ENCODE measurements at places on chromosomes 7 and 10. TPM values are rescaled to one million over a fixed set of nuclear protein-coding genes. Genes with fewer than 3 reads are reported as not detected.

DNA sequence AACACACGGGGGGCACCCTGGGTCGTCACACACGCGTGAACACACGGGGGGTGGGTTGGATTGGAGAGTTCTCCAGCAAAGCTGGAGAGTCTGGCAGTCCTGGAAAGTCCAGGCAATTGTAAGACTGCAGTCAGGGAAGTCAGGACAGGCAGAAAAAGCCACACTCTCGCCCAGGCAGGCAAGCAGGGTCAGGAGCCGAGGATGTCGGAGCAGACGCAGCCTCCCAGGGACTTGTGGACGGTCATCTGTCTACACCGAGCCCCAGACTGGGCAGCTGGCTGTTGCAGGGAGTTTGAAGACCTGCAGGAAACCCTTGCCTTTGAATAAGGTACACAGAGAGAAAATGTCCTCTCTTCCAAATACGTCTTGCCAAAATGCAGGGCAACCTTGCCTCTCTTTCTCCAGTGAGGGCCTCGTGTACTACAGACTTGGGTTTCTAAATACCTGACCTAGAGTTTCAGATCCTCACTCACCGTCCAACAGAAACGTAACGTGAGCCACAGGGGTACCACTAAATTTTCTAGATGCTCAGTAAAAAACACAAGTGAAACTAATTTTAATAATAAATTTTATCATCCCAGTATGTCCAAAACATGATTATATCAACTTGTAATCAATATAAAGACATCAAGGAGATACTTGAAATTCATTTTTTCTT, 176.7 kb downstream of the ADARB2 start:
- peak; percentile 28 for DNase-seq

DNA sequence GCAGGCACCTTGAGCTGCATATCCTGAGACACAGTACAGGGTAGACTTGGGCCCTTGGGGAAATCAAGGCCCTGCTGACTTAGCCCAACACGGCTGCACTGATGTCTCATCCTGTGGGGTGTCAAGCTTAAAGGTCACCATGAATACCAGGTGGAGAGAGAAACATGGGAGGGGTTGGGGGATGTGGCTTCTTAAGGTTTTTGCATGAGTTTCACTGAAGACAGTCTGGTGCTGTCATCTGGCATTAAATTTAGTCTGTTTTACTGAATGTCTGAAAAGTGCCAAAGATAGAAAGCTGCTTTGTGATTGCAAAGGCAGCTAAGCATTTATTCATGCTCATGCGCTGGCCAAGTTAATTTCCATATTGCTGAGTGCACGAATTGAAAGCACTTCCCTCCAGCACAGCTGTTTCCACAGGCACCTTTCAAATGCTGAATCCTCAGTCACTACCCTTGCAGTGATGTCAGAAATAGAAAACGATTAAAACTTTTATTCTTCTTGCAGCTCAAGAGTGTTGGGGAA, 102.1 kb downstream of the OSBPL3 start:
- DNase-seq: no peak

GRCh38 chr7:28005075-28005846, 175.3 kb downstream of the JAZF1 start:
- no peak for DNase-seq

GRCh38 chr10:55629793-55630490, 731.1 kb downstream of the ZWINT start:
- no peak for DNase-seq

DNA sequence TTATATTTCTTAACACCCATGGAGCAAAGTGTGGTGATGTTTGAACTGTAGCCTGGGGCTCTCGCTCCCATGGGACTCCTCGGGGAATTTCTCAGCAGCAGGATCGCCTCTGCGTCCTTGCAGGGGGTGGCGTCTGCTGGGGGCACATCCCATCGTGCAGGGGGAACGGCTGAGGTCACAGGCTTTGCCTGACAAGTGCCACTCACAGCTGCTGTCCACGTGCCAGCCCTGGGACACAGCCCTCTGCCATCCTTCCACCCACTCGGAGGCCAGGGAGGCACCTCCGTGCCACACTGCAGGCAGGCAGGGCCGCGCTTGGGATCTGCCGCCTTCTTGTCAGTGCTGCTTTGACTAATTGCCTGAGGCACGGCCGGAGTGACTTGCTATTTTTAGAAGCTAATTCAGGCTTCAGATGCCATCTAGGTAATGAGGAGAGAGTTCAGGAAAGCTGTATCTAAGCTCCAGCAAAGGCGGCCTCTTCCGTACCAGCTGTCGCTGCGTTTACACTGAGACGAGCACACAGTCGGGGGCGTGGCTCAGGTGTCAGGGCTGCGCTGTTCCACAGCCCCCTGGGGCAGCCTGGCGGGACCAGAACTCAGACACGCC, 45.7 kb downstream of the PITRM1 start:
- peak; percentile 64 for DNase-seq

DNA sequence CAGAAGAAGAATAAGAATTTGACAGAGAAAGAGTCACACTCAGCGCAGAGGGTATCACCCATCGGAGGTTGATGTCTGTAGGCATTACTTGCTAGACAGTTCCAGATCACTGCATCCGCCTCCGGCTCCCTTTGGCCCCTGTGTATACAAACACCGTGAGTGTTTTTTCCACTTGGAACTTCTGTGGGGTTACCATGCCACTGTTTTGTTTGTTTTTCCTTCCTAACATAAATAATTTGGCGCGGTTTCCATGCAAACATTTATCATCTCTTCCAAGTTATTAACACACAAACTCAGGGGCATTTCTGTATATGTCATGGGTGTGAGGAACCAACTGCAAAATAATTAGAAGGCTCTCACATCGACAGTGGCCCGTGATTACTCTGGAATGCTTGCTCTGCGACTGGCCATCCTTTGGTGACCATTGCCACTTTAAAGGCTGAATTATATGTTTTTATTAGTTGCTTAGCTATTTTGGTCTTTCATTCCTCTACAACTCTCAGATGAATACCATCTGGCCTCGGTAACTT, 612.2 kb upstream of the MKI67 start:
- DNase-seq: no peak

GRCh38 chr10:57624856-57625592, 642.7 kb downstream of the IPMK start:
- DNase-seq: no peak

- no peak for DNase-seq
Observed at GRCh38 chr7:141593134-141593533, 41.9 kb downstream of the AGK start.

GRCh38 chr7:27875061-27875460, 135.1 kb downstream of the TAX1BP1 start:
- DNase-seq: no peak

GRCh38 chr10:101136007-101136707, 5.1 kb downstream of the TLX1 start:
- no peak for DNase-seq

DNA sequence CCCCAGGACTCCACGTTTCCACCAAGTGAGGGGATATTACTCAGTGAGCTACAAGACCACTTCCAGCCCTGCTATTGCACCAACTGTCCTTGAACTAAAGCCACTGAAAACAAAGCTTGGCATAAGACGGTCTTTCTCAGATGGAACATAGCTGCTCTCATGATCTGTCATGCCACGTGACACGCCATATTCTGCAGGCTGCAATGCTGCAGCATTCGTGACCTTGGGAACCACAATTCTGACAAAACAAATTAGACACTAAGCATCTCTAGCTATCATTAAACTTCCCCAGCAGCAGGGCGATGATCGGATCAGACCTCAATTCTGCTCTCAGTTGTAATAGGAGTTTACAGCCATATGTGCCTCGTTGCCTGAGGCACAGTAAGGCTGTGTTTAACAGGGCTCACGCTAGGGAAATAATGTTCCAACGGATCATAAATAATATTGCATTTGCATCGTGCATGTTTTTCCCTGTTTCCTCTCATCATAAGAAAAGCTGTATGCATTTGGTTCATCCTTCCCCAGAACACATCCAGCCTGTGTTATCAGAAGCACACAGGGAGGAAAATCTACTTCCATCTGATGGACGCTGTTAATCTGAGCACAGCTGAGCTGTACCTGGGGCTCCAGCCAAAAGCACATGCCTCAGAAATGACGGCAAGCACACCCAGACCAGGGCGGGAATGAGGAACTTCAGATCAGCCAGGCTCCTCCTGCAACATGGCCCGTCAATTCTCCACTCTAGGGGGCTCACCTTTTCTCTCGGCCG, 38.6 kb upstream of the CNPY1 start:
- DNase-seq: no peak

DNA sequence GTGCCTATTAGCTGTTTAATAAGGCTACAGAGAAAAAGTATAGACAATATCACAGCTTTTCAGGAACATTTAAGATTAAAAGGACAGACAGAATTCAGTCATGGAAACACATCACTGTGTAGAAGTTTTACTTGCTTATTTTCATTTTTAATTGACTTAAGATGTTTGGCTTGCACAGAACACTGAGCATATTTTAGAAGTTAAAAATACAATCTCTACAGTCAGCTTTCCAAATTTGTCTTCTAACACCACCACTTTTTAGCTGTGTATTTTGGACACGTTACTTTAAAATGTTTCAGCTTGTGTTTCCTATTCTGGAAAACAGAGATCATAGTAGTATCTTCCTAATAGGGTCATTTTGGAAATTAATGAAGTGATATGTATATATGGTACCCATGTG, 11.8 kb downstream of the CFAP69 start:
- no peak for DNase-seq

DNA sequence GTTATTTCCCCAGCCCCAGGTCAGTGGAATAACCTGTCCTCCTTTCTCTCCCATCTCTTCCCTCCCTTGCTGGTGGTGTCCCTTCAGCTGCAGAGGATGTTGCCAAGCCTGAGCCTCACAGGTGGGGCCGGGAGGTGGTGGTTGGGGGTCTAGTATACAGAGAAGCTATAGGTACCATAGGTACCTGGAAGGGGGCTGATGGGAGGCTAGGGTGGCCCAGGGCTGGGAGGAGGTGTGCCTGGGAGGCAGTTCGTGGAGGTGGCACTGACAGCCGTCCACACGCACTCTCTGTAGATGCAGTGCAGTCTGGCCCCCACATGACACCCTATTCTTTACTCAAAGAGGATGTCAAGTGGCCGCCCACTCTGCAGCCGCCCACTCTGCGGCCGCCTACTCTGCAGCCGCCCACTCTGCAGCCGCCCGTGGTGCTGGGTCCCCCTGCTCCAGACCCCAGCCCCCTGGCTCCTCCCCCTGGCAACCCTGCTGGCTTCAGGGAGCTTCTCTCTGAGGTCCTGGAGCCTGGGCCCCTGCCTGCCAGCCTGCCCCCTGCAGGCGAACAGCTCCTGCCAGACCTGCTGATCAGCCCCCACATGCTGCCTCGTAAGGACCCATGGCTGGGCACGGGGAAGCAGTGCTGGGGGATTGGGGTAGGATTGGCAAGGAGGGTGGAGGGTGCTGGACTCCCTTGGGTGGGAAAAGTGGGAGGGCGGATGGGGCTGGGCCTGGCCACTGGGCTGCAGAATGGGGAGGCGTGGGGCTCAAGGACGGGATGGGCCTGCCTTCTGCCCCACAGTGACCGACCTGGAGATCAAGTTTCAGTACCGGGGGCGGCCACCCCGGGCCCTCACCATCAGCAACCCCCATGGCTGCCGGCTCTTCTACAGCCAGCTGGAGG, 9.5 kb downstream of the IRF5 start:
- DNase-seq: no peak

GRCh38 chr10:12902135-12902572, 99.4 kb downstream of the CCDC3 start:
- DNase-seq: no peak

- no peak for DNase-seq
Observed at GRCh38 chr10:5644930-5645329, 21.5 kb downstream of the ASB13 start.

DNA sequence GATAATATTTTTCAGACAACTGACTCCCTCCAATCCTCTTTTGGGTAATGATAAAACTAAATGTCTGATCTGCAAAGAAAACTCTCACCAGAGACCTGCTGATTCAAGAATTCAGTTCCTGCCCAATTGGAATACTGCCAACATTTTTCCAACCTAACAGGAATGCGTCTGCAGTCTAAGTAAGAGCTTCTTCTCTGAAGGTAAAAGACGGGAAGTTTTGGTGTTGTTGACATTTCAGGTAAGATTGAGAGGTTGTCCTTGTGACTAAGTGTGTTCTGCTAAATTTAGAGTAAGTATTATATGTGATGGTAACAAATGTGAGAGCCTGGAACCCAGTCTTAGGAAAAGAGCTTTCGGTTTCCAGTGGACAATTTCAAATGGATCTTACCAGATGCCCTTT, 17.6 kb downstream of the IFIT5 start:
- no peak for DNase-seq

DNA sequence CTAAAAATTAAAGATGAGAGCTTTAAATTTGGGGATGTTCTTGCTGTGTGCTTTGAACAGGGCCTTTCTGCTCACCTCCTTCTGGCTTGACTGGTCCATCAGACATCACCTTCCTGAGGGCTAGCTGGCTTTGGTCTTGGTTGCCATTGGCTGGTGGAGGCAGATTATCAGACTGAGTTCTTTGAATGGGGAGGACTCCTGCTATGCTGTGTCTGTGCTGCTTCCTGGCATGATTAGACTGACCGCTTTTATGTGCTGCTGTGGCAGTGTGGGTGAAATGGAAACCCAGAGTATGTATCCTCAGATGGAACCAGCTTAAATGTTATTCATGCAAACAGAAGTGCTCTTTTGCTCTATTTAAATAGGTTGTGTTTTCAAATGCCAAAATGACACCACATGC, 341.6 kb downstream of the PCLO start:
- DNase-seq: no peak

- no peak for DNase-seq
Observed at GRCh38 chr7:152869677-152870051, 110.1 kb downstream of the ACTR3B start.

DNA sequence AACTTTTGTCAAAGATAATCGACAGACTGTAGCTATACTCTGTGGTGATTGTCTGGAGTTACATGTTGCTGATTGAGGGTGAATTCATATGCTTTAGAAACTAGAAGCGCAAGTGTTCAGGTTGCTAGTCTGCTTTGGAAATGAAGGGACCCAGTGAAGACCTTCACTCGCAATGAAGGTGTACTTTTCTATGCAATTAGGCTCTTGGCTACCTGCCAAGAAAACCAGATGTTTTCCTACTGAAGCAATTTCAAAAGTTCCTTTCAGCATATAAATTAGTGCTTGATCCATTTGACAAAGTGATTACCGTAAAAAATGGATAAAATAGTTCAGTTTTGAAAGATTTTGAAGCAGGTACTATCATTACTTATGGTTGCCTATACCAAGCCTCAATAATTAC, 10.0 kb upstream of the STK31 start:
- DNase-seq: no peak

GIMAP1 gene
- 5.0 TPM for total RNA-seq

COX19 gene
- total RNA-seq: 9.2 TPM

SLC39A12 gene
- total RNA-seq: 0.14 TPM

ITPRIP gene
- total RNA-seq: 16.3 TPM

ZNF33B gene
- 14.8 TPM for total RNA-seq

Measured in sigmoid colon (tissue), 7 donors.